CD4-positive, alpha-beta T cell treated with Interleukin-10 for 1 hour (primary cell): ENCODE measurements at places on chromosomes 1 and 21.

GRCh38 chr1:177035586-177035985 is 128.9 kb downstream of the ASTN1 start:
- no peak for DNase-seq

GRCh38 chr1:117301901-117302300 is 65.3 kb upstream of the MAN1A2 start:
- no peak for DNase-seq

- DNase-seq: no peak
Observed at GRCh38 chr1:227909188-227909587, 38.5 kb downstream of the WNT9A start.

GRCh38 chr1:2466958-2467554 is 9.0 kb upstream of the PLCH2 start:
- DNase-seq: peak; percentile 22

- DNase-seq: no peak
Observed at GRCh38 chr21:24832961-24833360, 774.3 kb downstream of the MRPL39 start.

GRCh38 chr21:32816261-32816660 is 44.7 kb upstream of the PAXBP1 start:
- DNase-seq: no peak

DNA sequence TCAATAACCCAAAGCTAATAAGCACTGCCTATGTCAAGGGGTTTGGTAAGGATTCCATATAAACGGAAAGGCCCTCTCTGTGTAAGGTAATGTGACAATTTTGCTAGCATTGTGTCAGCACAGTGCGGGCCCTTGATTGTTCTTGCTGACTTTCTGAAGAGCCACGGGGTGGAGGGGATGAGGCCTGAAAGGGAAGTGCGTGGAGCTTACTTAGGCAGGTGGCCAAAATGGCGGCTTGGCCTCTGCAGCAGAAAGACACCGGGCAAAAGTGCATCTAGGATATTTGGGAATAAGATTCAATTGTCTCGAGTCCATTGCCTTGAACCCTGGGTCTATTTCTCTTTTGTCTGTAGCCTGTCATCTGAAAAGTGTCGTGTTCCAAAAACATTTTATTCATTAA is 114.3 kb downstream of the TGFB2 start:
- no peak for DNase-seq

DNA sequence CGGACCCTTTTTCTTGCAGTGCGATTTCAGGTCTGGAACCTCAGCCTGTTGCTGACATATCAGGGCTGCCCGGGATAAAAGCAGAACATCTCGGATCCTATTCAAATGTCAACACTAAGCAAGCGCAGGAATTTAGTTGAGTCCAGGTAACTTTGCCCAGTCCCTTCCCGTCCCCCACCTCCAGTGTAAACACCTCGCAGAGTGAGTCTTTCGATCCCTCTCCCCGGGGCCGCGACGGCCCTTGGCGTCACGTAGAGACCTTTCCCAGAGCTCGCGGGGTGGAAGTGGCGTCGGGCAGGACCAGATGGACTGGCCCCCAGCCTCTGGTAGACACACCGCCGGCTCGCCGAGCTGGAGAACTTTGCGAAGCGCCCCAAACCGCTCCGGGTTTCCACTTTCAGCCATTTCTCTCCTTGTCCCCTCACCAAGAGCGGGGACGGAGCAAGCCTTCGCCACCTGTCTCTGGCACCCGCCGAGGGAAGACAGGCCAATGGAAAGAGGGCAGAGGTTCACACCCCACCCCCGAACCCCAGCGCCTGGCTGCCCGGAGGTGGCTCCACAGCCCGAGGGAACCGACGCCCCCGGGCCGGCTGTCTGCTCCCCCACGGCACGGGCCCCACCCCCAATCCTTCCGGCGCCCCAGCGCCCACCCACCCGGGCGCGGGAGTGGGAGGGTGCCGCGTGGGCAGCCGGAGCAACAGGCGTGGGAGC is 570 bp downstream of the KCND3 start:
- DNase-seq: no peak

GRCh38 chr1:204746838-204747442 is 61.4 kb upstream of the LRRN2 start:
- peak; percentile 47 for DNase-seq

GRCh38 chr1:226492426-226493137 is 56.0 kb upstream of the STUM start:
- no peak for DNase-seq
